ENCODE measurements at places on chromosomes 1 and 21. TPM values are rescaled to one million over a fixed set of nuclear protein-coding genes. Genes with fewer than 3 reads are reported as not detected.

DNA sequence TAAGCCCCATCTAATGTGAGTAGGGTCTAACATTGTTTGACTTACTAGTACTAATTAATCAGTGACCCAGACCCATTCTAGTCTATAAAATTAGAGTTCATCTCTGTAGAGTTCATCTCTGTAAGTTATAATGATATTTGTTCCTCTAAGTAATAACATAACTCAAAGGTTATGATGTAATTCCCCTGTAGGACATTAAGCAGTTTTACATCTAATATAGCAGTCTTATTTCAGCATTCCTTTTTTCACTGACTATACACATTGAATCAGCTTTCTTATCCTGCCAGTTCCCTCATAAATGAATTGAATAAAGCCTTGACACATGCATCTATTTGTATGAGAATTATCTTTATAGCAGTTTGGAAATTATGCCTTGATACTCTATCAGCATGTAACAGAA, 90.9 kb downstream of the SH3GLB1 start:
- no peak for DNase-seq

DNA sequence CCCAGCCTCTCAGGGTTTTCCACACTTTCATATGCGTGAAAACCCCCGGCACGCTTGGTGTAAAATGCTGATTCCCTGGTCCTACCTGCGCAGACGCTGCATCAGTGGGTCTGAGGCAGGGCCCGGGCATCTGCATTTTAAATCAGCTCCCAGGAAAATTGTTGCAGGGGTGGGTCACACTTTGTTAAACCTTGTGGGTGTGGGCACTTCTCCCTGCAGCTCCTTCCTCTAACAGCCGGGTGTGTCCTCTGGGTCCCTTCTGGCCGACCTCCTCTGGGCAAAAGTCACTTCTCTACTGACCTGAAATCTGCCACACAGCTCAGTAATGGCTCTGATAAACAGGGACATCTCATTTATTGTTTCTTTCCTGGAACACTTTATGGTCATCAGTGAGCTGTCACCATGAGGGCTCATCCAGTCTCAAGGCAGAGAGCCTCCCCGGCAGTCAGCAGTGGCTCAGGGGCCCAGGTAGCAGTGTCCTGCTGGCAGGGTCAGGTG, 52.8 kb upstream of the TMPRSS2 start:
- DNase-seq = no peak

GRCh38 chr1:74245168-74245772, 10.1 kb downstream of the TNNI3K start:
- no peak for DNase-seq

- no peak for DNase-seq
These were observed 61.4 kb upstream of the CNIH3 start for GRCh38 chr1:224554620-224555259.

Gene BEND5
- 23.9 TPM for total RNA-seq

DNA sequence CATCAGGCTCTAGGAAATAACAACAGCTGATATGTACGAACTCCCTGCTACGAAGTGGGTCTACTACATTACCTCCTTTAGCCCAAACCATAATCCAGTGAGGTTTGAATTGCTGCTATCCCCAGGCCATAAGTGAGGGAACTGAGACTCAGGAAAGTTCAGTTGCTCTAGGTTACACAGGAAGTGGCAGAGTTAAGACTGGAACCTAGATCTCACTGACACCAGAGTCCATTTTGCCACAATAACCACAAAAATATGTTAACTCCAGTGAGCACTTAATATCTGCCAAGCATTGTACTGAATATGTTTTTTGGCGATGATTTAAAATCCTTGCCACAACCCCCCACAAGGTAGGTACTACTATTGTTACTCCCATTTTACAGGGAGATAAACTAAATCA, 8.9 kb upstream of the TADA1 start:
- no peak for DNase-seq

Gene AGT
- total RNA-seq = 12.5 TPM

DNA sequence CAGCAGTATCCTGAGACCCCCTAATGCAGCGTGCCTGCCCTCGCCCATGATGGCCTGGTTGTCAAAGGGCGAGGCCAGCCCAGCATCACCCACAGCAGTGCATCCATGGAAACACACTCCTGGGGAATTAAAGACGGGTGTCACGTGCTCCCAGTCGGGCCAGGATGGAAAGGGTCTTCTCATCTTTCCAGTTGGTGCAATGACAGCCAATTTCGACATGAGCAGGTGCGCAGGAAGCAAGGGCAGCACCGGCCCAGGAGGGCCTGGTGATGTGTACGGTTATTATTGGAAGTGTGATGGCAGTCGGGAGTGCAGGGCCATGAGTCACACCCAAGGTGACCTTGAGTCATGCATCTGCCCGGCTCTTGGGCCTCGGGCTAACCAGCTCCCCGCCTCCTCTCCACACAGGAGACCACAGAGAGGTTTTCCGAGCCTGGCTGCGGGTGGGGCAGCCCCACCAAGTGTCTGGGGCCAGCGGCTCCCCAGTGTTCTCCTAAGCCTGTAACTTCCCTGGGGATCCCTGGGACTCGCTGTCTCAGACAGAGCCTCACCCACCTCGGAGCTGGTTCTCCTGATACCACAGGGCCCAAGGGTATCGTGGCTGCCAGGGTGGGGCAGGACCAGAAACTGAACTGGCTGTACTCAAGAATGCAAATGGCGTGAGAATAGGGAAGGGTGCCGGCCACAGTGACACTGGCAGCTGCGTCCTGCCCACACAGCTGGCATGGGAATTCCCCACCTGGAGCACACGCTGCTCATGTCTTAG, 119.8 kb downstream of the SIK1 start:
- no peak for DNase-seq

Gene EPHA8
- 0.24 TPM for total RNA-seq

DNA sequence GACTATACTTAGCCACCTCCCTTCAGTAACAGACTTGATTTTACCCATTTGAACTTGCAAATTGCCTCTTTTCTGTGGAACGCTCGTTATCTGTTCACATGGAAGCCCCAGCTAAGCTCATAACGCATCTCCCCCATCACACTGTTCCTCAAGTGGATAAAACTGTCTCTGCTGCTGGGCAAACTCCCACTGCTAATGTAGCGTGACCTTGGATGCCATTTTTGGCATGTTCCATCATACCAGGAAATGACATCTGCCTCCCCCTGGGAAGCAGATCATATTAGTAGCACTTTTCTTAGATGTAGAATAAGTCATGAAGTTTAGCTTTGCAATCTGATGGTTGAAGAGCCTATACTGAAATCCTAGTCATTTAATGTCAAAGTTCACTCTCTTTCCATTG, 528.7 kb upstream of the PLXNA2 start:
- no peak for DNase-seq

DNA sequence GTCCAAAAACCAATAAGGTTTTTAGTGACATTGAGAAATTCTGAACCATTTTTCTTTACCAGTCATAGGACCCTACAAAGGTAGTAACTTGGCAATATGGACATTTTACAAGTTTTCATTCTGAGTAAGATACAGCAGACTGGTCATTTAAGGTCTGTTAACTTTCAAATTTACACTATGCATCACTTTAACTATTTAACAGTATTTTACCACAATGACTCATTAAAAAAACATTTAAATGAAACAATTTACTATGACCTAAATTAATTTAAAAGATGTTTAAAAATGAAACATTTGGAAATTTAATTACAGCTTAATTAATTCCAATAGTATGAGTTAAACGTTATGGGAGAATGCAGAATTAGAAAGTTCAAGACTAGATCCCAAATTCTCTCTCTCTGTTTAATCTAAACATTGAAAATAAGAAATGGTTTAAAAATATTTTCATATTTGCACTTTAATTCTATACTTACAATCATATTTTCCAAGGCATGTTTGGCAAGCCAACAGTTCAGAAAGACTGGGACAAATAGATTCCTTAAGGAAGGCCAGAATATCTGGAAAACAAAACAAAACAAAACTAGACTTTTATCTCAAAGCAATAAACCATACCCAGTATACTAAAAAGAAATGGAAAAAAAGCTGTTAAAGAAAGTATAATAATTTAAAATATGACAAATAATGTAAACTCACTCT, 140.9 kb downstream of the KCNT2 start:
- DNase-seq = no peak

Gene INSRR
- total RNA-seq = not detected

Gene USH2A
- total RNA-seq = 0.55 TPM

GRCh38 chr1:159054427-159054826, 22.1 kb downstream of the AIM2 start:
- no peak for DNase-seq

GRCh38 chr1:98865796-98866195, 138.9 kb downstream of the PLPPR5 start:
- no peak for DNase-seq

Gene ZNF683
- total RNA-seq = not detected

- DNase-seq = no peak
These were observed 136.6 kb downstream of the KIF26B start for GRCh38 chr1:245291351-245291750.

- no peak for DNase-seq
These were observed 11.2 kb downstream of the MYOC start for GRCh38 chr1:171641076-171641864.

Gene RHD
- not detected for total RNA-seq

DNA sequence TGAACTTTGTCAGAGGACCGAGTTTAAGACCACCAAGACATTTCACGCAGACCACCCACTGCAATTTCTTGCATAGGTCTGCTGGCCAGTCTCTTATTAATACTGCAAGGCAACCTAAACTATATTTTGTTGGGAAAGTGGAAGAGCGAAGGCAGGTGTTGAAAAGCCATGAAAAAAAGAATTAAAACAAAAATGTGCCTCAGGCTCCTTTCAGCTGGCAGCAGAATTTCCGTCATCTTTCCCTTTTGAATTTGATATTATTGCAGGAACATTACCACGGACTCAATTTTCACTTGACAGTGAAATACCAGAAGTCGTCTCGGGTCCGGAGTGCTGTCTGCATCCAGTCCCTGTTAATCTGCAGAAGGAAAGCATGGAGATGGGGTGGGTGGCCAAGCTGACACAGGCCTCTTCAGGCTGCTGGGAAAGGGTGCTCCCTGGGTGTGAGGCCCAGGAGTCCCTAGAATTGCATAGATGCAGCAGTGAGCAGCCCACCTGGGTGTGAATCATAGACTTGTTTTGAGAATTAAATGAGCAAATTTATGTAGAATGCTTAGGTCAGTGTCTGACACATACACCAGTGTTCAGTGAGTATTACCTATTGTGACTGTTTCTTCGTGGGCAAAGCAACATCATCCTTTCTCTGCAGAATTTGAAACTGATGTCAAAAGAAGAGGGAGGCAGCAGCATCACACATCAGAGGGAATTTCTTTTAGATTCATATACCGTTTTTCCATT, 150.7 kb downstream of the PBX1 start:
- no peak for DNase-seq

DNA sequence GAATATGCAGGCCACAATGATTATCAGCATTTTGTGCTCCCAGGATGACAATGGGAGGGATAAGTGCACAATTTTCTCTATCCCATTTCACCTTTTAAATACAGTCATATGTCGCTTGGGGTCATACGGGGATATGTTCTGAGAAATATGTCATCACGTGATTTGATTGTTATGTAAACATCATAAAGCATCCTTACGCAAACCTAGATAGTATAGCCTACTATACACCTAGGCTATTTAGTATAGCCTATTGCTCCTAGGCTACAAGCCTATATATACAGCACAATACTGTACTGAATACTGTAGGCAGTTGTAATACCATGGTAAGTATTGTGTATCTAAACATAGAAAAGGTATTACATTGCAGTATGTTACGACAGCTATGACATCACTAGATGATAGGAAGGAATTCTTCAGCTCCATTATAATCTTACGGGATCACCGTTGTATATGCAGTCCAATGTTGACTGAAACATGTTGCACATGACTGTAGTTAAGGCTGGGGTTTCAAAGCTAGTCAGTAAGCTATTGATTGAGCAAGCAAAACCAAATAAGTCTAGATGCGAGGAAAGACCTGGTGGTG, 18.9 kb downstream of the RUSC1 start:
- DNase-seq = no peak

DNA sequence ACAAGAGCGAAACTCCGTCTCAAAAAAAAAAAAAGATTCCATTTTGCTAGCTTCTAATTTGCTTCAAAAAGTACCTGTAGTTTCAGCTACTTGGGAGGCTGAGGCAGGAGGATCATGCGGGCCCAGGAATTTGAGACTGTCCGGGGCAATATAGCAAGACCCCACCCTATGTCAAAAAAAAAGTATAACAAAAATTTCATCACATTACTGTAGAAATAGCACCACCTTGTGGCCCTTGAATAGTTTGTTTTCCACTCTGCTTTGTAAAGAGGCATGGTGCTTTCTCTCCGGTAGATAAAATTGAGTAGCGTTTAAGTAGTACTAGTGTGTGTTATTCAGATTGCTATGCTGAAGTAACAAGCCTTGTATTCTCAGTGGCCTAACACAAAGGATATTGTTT, 18.2 kb upstream of the MSTO1 start:
- DNase-seq = no peak

DNA sequence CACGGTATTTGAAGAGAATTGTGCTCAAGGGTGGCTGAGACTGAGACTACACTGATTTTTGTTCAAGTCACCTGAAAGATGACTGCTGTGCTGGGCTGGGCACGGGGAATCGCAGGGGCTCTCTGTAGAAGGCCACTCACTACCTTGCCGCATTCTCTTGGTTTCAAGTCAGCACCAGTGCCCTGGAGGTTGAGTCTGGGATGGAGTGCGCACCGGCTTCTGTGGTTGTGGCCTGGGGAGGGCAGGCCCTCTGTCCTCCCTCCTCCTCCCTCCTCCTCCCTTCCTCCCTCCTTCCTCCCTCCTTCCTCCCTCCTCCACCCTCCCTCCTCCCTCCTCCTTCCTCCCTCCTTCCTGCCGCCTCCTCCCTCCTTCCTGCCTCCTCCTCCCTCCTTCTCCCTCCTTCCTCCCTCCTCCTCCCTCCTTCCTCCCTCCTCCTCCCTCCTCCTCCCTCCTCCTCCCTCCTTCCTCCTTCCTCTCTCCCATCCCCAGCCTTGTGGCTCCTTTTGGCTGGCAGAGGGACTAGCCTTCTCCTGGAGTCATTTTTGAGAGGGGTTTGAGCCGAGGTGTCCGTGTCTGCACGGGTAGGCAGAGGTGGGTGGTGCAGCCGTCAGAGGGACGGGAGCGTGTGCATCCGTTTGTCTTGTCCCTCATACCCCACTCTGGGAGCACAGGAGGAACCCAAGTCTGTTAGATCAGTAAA, 9.5 kb downstream of the RER1 start:
- no peak for DNase-seq

- peak; percentile 54 for DNase-seq
These were observed 29.5 kb downstream of the ARHGEF16 start for GRCh38 chr1:3483801-3484444.

Gene IFI44
- total RNA-seq = not detected

DNA sequence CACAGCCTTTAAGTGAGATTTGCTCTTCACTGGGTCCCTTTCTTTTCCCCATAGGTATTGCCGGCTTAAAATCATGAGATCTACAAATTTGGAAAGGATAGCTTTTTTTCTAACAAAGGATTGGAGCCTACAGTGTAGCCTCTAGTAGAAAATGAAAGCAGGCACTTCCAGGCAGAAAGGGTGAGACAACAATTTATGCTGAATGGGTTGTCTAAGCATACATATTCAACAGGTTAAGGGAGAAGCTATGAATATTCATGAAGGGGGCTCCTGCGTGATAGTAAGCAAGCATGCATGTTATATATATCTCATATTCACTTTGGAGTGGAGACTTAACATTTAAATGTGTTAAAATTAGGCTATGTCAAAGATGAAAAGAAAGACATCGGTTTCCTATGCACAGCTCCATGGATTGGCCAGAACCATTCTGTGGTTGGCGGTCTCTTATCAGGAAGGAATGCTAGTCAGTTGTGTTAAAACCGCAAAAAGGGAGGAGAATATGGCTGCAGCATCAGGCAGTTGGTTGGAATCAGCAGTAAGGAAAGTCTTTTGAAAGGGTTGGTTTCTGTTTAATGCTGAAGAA, 66.0 kb downstream of the VCAM1 start:
- DNase-seq = no peak

Gene KCNC4
- total RNA-seq = 1.5 TPM

GRCh38 chr1:164999146-164999545, 357.4 kb downstream of the LMX1A start:
- DNase-seq = no peak

All from progenitor cell of endocrine pancreas (in vitro differentiated cells).